Activated CD8-positive, alpha-beta T cell treated with anti-CD3 and anti-CD28 coated beads for 36 hours (primary cell): ENCODE measurements at places on chromosomes 11 and 22. TPM values are rescaled to one million over a fixed set of nuclear protein-coding genes. Genes with fewer than 3 reads are reported as not detected.
A peak's percentile ranks its signal among the peaks of the same experiment; 100 is the strongest.

DNA sequence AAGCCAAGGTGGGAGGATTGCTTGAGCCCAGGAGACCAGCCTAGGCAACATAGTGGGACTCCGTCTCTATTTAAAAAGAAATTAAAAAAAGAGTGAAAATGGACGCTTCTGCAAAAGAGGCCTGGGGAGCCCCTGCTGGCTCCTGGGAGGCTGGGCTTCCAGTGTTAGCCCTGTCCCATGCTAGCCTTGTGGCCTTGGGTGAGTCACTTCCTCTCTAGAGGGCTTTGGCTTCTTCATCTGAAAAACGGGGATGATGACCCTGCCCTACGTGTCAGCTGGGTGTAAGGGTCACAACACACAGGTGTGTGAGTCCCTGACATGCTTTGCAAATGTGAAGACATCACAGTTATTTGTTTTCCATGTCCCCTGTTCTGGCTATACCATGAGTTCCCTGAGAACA, 32.8 kb downstream of the FAM227A start:
- H3K27ac ChIP-seq: no peak overlapping the region
- H3K36me3 ChIP-seq: peaks cover 4% of the 10 kb centered on the region
- no peak for DNase-seq

DNA sequence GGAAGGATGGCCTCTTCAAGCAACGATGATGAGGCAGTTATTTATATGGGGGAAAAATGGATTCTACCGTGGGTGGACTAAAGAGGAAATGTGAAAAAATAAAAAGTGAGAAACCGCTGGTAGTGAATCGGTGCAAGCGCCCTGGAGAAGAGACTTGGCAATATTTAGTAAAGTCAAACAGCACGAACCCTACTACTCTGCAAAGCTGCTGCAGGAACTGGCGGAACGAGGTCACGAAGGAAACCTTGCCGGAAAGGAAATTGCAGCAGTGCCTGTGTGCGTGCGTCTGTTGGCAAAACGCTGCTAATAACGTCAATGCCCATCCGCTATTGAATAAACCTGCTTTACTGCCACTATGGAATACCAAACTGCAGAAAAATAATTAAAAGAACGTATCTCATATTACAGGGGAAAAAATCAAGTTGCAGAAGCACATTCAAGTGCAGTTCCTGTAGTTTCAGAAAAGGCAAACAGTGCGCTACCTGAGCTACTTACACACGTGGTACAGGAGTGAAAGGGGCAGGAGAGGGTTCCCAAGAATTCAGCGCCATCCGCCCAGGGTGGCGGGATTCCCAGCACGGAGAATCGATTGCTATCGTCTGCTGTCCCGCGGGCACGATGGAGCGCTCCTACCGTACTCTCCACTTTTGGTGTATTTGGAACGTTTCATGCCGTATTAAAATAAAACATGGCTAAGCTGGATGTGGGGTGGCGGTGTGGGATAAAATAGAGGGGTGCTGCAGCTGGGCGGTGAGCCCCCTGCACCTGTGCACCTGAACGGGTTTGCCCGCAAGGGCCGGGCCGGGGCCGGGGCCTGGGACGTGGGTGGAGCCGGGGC, 585 bp upstream of the NADSYN1 start:
- peak overlapping the region; percentile 92 for H3K27ac ChIP-seq
- no peaks in the 10 kb centered on the region for H3K27me3 ChIP-seq
- H3K4me3 ChIP-seq: peak overlapping the region; percentile 91
- DNase-seq: peak; percentile 75

DNA sequence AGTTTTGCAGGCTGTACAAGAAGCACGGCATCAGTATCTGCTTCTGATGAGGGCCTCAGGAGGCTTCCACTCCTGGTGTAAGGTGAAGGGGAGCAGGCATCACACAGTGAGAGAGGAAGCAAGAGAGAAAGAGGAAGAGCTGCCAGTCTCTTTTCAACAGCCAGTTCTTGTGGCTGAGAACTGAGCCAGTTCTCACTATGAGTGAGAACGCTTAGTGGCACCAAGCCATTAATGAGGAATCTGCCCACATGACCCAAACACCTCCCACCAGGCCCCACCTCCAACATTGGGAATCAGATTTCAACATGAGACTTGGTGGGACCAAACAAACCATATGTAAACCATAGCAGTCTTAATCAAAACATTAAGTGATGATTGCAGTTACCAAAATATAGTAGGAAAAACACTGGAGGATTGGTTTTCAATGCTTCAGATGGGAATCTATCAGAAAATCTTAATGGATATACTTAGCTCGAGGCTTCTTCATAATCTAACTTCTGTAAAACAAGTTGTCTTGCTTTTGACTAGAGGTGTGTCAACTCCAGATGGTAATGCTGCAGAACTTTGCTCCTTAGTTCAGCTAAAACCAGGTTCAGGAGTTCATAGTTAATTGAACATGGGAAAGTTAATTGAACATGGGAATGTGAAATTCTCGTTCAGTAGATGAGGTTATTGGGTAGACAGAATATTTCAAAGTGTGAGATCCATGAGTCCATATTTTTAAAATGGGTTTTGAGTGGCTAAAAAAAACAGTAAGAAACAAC, 12.2 kb downstream of the FAR1 start:
- H3K36me3 ChIP-seq: peaks cover 19% of the 10 kb centered on the region
- H3K4me3 ChIP-seq: no peak overlapping the region
- no peak overlapping the region for H3K27ac ChIP-seq
- H3K27me3 ChIP-seq: no peaks in the 10 kb centered on the region
- H3K4me1 ChIP-seq: peaks cover 44% of the 10 kb centered on the region

GRCh38 chr22:29623553-29624169, 20.2 kb downstream of the NF2 start:
- H3K27ac ChIP-seq: peak overlapping the region; percentile 70
- peak overlapping the region; percentile 13 for H3K4me3 ChIP-seq
- DNase-seq: no peak
- peaks cover 62% of the 10 kb centered on the region for H3K4me1 ChIP-seq
- H3K27me3 ChIP-seq: no peaks in the 10 kb centered on the region

DNA sequence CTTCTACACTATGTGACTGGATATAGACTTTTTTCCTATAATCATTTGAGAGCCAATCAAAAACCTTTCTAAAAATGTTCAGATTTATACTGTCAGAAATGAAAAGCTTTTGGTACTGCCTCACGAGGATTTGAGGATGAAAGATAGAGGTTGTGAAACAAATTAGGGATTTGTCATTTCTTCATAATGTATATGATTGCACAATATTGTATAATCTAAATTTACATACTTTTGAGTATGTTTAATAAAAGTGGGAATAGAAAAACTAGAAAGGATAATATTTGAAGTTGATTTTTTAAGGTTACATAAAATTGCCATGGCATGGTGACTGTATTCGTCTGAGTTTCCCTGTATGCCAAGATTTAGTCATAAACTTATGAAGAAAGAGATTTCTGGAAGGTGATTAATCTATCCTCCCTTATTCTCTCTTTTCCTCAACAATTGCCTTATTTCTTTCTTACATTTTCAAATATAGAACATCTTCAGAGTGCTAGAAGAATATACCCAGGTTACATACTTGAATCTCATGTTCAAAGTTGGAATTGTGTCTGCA, 56.2 kb downstream of the CASP12 start:
- H3K36me3 ChIP-seq: no peaks in the 10 kb centered on the region
- no peaks in the 10 kb centered on the region for H3K27me3 ChIP-seq

- H3K36me3 ChIP-seq: no peaks in the 10 kb centered on the region
- no peak overlapping the region for H3K27ac ChIP-seq
- peaks cover 1% of the 10 kb centered on the region for H3K27me3 ChIP-seq
- H3K4me1 ChIP-seq: no peaks in the 10 kb centered on the region
- DNase-seq: no peak
These were observed 65.7 kb downstream of the SGSM1 start for GRCh38 chr22:24871611-24872205.

PGM2L1 gene
- 5.9 TPM for total RNA-seq

OR8G5 gene
- total RNA-seq: not detected

OR8D1 gene
- total RNA-seq: not detected

DNAJB7 gene
- total RNA-seq: not detected

RASD2 gene
- total RNA-seq: not detected

MS4A7 gene
- not detected for total RNA-seq

MS4A4E gene
- not detected for total RNA-seq

EHF gene
- not detected for total RNA-seq

APBB1 gene
- 28.1 TPM for total RNA-seq
